ENCODE measurements at places on chromosomes 12 and 14. TPM values are rescaled to one million over a fixed set of nuclear protein-coding genes. Genes with fewer than 3 reads are reported as not detected.

The CD63 gene
- 790 TPM for total RNA-seq

The HPD gene
- total RNA-seq: 2.3 TPM

The GPD1 gene
- total RNA-seq: 51.1 TPM

The SIX6 gene
- total RNA-seq: not detected

The MYF5 gene
- total RNA-seq: not detected

- DNase-seq: no peak
Measured at GRCh38 chr12:51429700-51430099, 5.1 kb downstream of the SLC4A8 start.

- DNase-seq: no peak
Measured at GRCh38 chr12:124183172-124183571, 111.7 kb upstream of the RFLNA start.

DNA sequence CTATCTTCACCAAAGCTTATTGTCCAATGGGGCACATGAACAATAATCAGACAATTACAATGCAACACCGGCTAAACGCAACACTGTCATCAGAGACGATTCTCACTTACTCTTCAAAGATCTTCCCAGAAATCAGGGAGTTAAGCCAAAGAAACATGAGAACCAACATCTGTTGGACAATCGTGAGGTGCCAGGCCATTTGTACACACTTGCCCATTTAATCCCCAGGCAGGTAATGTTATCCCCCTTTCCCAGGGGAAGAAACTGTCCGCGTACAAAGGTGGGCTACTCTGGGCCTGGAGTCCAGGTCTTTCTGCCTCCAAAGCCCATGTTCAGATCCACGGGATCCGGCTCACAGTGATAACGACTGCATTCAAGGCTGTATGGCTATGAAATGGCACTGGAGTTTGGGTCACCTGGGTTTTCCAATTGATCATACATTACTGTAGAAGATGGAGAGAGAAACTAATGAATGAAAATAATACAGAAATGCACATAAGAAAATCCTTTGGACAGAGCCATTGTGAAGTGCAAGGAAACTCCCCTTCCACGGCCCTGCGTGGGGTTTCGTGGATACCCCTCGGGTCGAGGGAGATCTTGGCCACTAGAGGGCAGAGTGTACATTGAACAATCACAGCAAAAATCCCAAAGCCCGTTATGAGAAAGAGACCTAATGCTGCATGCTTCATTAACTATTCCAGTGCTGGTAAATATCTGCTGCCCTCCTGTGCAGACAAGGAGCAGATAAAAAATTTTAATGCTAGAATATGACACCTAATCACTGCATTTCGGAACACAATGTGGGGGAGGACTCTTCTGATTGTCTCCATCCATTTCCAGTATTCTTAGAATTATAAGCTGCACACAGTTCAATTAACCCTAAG, 111.4 kb downstream of the EGLN3 start:
- DNase-seq: no peak

GRCh38 chr14:80850197-80850814, 91.2 kb downstream of the CEP128 start:
- DNase-seq: no peak

GRCh38 chr12:94073441-94074051, 74.8 kb upstream of the PLXNC1 start:
- no peak for DNase-seq

GRCh38 chr14:34614638-34615037, 15.3 kb downstream of the SNX6 start:
- DNase-seq: no peak

- DNase-seq: no peak
Measured at GRCh38 chr12:27199638-27200300, 44.3 kb upstream of the STK38L start.

- no peak for DNase-seq
Measured at GRCh38 chr12:127550271-127550670, 716.7 kb upstream of the TMEM132C start.
